Stimulated activated CD4-positive, alpha-beta T cell treated with anti-CD3 and anti-CD28 coated beads, TNF-alpha, amount 100 ng/mL, for 4 hours (primary cell): ENCODE measurements at places on chromosomes 1 and 21.

GRCh38 chr1:63924600-63924999, 150.8 kb downstream of the ROR1 start:
- no peak for DNase-seq

DNA sequence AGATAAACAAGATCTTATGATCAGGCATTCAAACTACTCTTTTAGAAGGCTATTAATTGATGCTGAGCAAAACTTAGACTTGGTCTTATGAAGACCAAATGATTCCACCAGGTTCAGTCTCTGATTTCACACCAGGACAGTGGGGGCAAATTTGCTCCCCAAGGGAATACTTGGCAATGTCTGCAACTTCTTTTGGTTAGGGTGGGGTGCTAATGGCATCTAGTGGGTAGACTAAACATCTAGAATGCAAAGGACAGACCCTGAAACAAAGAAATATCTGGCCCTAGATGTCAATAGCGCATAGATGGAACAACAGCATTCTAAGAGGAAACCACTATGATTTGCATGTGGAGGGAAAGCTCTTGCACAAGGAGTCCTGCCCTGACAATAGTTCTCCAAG, 30.6 kb downstream of the DPT start:
- no peak for DNase-seq

GRCh38 chr1:221891708-221892107, 149.8 kb upstream of the DUSP10 start:
- DNase-seq = no peak

- no peak for DNase-seq
These were observed 1.9 kb upstream of the ARID1A start for GRCh38 chr1:26693599-26694572.

GRCh38 chr1:242764161-242764560, 239.7 kb upstream of the PLD5 start:
- DNase-seq = no peak

DNA sequence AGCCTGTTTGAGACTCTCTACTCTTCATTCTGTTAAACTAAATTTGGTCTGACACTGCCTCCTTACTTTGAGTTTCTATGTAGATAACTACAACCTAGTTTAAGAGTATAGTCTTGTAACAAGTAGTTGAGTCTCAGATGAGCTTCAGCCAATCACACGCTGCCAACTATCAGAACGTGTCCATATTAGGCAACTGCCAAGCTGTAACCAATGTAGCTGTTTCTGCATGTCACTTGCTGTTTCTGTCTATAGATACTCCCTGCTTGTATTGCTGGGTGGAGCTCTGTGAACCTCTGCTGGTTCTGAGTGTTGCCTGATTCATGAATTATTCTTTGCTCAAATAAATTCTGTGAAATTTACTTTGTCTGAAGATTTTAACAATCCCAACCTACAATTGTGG, 452.6 kb upstream of the NR5A2 start:
- no peak for DNase-seq

GRCh38 chr1:34364376-34364775, 187.7 kb downstream of the C1orf94 start:
- no peak for DNase-seq

DNA sequence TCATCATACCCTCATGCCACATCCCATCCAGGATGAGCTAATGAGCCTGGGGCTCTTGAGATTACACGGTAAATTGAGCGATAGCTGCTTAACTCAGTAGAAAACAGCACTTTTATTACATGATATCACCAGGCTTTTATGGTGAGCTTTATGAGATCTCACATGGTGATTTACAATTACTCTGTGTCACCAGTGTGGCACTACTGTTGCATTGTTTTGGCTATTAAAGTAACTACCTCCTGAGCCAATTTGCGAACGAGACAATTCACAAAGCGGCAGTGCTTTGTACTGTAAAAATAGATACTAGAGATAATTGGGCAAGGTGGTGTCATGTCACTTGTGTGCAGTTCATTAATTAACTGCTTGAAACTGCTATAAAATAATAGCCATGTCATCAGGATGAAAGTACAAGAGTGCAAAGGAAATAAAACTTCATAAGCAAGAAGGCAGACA, 767.7 kb upstream of the ADGRL2 start:
- DNase-seq = no peak

- no peak for DNase-seq
These were observed 22.4 kb upstream of the TRNAU1AP start for GRCh38 chr1:28530456-28530855.

- DNase-seq = no peak
These were observed 18.7 kb downstream of the RPE65 start for GRCh38 chr1:68431076-68431475.

GRCh38 chr1:241271427-241271826, 85.6 kb downstream of the RGS7 start:
- DNase-seq = no peak

- DNase-seq = no peak
These were observed 2.9 kb downstream of the COPA start for GRCh38 chr1:160340146-160340545.
